NCI-H510A (cell line): ENCODE measurements at places on chromosomes 13 and 19.

GRCh38 chr13:28483313-28483931, 11.5 kb downstream of the FLT1 start:
- DNase-seq: no peak

DNA sequence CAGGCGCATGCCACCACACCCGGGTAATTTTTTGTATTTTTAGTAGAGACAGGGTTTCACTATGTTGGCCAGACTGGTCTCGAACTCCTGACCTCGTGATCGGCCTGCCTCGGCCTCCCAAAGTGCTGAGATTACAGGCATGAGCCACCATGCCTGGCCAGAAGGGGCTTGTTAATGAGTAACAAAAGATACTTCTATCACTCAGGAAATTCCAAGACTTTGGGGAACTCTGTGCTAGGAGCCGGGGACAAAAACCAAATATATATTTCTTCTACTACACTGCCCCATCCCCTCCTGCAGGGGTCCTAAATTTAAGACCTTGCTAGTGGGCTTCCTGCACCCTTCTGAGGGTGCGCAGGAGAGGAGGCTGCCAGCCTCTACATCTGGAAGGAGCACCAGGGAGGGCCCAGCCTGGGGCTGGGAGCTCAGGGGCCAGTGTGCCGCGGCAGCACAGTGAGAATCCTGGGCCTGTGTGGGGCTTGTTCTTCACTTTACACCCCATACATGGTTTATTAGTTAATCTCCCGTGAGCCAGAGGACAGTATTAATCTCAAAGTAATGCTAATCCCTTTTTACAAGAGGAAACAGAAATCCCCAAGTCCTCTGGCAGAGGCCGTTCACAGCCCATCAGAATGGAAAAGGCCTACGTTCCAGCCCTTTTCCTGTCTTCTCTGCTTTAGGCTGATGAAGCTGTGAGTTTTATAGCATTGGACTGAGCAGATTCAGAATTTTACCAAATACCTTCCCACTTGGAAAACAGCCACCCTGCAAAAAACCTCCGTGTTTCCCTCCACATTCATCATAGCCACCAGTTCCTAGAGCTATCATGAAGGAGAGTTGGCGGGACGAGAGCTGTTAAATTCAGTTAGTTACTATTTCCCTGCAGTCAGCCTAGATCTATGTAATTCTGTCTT, 44.4 kb upstream of the NPAS1 start:
- no peak for DNase-seq

GRCh38 chr19:41792513-41793413, 3.6 kb upstream of the CEACAM3 start:
- peak; percentile 27 for DNase-seq

DNA sequence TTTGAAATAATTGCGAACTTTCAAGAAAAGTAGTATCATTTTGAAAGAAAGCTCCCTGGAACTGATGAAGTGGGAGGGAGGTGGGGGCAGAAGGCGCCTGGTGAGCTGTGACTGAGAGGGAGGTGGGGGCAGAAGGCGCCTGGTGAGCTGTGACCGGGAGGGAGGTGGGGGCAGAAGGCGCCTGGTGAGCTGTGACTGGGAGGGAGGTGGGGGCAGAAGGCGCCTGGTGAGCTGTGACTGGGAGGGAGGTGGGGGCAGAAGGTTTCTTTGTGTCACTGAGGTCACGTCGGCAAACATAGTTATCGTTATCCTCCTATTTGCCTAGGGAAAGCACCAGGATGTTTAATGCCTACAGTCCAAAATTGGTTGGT, 24.2 kb downstream of the C2CD4C start:
- DNase-seq: no peak

DNA sequence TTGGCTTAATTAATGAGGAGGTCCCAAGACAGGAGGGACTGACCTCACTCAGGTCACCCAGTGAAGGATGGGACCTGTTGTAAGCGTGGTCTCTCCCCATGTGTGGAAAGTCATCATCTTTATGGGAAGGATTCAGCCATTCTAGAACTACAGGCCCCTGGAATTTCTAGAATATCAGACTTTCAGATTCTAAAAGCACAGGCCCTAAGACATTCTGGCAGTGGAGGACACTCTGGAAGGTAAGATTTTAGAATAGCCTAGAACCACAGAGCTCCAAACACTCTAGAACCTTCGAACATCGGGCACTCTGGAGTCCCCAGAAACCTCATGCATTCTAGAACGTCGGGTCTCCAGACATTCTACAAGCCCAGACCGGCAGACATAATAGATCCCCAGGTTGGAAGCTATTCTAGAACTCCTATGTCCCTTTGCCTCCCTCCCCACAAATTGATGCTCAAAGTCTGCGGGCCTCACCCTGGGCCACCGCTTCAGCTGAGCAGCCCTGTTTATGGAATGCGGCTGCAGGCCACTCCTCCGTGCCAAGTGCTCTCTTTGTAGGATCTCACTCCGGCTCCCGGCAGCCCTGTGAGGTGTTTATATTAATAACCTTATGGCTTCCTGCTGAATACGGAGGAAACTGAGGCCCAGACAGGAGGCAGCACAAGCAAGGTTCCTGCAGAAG, 1.9 kb upstream of the KLK15 start:
- no peak for DNase-seq

- DNase-seq: no peak
These were observed 1.9 kb downstream of the TPM4 start for GRCh38 chr19:16077984-16078758.

DNA sequence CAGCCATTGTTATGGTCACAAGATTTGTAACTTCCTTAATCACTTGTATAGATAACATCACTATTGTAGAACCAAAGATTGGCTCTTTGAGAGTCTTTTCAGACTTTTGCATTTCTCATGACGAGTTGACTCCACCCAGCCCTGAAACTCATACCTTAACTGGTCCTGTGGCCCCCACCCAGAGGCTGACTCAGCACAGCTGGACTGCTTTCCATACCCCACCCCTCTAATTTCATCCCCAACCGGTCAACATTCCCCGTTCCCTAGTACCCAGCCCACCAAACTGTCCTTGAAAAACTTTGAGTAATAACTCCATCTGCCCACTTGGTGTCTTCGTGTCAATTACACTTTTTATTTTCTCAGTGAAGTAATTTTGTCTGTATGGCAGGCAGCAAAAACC, 32.1 kb upstream of the SLITRK1 start:
- DNase-seq: no peak
